ENCODE measurements at places on chromosomes 16 and 17.

DNA sequence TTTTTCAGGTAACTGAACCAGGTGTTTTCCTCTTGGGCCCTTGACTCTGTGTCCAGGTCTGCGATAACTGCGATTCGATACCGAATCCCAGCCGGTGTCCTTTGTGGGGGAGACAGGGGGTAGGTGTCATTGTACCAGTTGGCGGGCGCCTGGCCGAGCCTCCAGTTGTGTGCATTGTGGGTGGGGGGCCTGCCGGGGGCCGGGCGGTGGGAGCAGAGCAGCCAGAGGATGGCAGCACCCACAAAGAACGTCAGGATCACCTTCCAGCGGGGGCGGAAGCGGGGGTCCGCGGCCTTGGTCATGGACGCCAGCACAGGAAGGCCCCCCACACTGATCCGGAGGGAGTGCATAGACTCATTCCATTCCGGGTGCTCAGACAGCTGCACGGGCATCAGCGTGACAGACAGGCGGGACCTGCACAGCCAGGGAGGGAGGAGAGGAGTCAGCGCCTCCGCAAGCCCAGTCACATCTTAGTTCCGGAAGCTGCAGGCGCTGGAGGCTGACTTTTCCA is 12.3 kb downstream of the CANT1 start:
- DNase-seq: no peak

DNA sequence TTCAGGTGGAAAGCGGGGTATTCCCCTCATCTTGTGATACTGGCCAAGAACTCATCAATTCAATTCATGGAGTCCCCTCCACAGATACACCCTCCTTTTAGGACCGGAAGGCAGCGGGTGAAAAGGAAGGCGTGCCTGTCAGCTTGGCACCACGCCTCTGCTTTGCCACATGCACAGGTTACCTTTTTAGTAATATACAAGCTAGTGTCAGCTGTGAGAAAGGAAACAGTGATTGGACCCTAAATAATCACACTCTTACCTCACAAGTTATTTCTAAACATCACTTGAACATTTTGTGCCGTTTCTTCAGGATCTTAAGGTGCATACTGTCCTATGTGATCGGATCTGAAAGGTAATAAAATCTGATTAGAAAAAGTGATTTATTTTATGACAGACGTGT is 15.7 kb downstream of the ZDHHC7 start:
- peak; percentile 10 for DNase-seq

- no peak for DNase-seq
Observed at GRCh38 chr16:81168406-81168805, 70.1 kb upstream of the BCO1 start.

DNA sequence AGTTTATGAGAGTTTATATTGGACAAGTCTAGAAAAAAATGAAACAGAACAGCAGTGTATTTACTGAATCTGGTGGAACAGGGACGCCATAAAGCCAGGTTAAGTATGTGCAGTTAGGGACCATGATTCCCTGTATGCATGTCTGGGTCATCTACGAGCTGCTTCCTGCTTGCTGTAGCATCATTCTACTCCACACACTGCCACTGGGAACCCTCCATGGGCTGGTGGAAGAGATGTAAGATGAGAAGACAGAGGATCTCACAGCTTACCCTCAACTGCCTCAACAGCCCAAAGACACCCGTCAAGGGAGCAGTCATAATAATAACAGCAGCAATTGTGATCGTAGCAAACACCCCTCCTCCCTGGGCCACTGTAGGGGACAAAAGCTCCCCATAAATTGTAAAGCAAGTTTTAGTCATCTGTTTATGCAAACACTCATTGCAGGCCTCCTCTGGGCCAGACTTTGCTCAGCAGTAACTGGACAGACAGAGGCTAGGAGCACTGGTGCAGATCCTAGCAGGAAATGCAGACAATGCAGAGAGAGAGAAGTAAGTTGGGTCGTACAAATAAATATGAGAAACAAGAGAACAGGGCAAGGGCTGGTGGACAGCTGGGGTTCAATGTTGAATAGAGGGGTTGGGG is 188.0 kb downstream of the SOX9 start:
- no peak for DNase-seq

DNA sequence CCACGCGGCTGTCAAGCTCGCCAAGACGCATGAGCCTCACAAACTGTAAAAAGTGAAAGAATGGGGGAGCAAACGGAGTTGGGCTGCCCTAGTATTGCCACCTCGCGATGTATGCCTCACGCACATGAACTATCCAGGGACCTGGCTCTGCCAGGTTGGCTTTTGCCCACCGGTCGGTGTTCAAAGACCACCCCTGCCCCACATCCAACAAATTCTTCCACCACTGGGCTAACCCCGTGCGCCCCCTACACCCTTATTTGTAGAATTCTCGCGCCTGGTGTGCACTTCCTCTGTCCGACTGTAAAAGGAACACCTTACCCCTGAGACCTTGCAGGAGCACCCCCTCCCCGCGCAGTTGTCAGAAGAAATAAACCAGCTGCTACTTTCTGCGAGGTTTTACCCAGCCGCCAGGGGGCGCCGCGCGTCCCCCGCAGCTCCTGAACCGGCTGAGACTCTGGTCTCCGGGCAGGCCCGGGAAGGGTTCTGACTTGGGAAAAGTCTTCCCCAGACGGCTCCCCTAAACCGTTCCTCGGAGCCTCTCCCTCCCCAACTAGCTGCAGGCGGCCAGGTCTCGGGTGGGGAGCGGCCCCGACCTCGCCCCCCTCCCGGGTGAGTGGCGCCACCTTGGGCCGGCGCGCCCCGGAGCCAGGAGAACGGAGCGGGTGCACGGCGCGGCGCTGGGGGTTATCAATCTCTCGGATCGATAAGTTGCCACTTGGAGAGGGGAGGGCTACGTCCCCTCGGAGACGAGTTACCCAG is 1.7 kb upstream of the ZNF423 start:
- peak; percentile 23 for DNase-seq

DNA sequence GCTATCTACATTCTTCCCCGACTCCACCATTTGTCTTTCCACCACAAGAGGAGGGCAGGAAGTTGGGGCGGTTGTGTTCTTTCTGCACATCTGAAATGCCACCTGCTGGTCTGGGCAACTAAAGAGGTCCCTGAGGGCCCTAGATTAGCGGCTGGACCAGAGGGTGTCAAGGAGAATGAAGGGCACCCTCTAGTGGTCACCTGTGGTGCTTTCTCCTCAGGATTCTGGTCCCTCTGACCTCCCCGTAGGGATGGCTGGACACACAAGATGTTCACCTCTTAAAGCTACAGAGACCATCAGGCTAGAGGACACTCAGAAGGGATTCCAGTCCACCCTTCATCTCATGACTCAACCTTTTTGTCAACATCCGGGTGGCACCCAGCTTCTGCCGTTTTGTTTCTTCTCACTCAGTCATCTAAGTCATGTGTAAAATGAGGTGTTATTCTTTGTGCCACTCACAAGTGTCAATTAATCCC is 2.9 kb upstream of the SCIMP start:
- DNase-seq: peak; percentile 44

GRCh38 chr16:59370717-59371116 is 636.6 kb upstream of the GOT2 start:
- DNase-seq: no peak

DNA sequence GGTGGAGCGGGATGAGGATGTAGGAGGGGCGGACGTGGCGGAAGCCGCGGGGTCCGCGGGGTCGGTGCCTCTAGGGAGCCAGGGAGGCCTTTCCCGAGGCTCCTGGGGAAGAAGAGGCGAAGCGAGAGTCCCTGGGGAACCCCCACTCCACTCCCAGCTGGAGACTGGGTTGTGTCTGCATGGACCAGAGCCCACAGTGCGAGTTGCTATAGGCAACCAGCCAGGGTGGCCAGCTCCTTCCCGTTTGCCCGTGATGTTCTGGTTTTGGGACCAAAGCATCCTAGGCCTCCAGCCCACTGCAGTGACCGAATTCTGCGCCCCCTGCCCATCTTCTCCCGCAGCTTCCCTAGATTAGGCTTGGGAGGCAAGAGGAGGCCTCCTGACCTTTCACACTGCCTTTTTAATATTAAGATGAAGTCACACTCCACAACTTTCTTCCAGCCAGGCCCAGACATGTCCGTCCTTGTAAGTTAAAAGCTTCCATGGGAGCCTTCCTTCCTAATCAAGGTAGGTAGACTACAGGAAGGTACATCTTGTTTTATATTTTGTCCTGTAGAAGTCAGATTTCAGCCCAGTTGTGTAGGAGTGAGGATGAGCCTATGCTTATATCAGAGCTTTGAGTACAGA is 469 bp downstream of the AMZ2 start:
- DNase-seq: no peak

DNA sequence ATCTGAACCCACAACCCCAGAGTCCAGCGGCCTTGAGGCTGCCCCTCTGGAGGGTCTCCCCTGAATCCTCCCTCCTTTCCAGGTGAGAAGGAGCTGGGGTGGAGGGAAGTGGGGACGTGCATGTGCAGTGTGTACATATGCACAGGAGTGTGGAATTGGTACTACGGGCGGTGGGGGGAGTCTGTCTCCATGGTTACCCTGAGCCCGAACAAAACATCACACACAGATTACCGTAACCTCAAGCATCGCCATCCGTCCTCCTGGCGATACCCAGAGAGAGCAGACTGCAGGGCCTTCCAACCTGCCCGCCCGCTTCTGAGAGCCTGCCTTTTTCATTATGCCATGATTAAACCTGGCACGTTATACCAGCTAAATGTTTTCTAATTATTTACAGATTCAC is 25.1 kb downstream of the GSG1L start:
- no peak for DNase-seq

DNA sequence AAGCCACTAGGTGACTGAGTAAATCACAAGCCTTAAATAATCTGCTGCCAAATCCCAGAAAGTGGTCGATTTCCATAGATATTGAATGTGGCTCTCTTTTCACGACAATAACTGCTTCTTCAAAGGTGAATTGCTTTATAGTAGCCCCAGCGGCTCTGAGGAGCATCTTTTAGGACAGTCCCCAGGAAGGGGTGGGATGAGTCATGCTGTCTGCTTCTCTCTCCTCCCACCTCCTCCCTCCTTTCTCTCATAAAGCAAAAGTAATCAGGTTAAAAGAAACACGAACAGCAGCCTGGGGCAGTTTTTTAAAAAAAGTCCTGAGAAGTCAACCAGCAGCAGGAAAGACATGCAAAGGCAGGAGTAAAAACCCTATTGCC is 1.8 kb downstream of the KIAA0513 start:
- DNase-seq: peak; percentile 43

GRCh38 chr17:280216-280615 is 72.4 kb downstream of the RPH3AL start:
- no peak for DNase-seq

DNA sequence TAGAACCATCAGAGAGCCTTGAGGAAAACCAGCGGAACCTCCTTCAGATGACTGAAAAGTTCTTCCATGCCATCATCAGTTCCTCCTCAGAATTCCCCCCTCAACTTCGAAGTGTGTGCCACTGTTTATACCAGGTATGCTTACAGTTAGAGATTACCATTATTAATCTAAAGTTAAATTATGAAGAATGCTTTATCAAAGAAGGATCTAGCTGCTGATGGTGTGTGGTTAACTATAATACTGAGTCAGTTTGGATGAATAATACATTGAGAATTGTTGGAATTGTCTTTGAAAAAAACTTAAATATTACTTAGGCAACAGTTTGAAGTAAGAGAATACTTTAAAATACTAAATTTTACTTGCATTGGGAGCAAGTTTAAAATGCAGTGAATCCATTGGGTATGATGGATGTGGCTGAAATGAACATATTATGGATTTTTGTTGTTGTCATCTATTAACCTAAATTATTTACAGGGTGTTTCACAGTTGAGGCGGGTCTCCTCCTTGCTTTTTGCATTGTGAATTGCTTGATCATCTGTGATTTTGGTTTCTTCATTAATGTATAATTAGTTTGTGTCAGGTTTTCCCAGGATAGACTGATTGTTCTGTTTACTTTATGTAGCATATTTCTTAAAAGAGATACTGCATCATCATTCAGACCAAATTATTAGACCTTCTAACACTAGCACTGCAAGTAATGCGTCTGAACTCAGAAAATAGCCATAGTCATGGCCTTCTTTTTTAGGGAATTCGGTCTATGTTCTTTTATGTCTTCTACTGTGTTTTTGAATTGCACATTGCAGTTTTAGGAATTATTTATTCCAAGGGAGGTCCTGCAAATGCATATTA is 47.8 kb downstream of the OMG start:
- no peak for DNase-seq

GRCh38 chr16:81896902-81897301 is 114.4 kb downstream of the SDR42E1 start:
- no peak for DNase-seq
